ENCODE measurements at places on chromosomes 7 and 10.
A peak's percentile ranks its signal among the peaks of the same experiment; 100 is the strongest.

- no peak for DNase-seq
These were observed 5.3 kb downstream of the STOX1 start for GRCh38 chr10:68832601-68833000.

DNA sequence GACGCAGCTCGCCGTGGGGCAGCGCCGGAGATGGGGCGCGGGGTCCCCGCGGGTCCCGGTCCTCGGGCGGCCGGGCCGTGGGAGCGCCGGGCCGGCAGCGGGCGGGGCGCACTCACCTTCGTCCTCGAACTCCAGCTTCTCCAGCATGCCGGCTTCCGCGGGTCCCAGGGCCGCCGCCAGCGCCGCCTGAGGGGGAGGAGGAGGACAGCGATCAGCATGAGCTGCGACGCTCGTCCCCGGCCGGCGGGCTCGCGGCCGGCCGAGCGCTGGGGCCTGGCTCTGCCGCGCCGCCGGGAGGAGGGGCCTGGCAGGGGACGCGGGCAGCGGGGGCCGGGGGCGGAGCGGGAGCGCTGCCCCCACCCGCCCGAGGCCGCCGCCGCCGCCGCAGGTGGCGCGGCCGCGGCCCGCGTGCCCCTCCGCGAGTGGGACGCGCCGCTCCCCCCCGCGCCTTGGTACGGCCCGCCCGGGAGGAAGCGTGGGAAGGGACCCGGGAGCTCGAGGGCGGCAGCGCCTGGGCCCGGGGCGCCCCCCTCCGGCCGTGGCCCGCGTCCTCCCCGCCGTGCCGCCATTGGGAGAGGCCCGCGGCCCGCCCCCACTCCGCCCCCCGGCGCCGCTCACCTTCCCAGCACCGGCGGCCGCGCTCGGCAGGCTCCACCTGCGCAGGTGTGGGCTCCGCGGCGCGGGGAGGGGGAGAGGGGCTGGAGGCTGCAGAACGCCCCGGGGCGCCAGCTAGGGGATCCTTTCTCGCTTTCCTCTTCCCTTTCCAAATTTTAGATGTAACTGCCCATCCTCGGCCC lies 112.5 kb upstream of the RHEB start:
- DNase-seq = peak; percentile 76

DNA sequence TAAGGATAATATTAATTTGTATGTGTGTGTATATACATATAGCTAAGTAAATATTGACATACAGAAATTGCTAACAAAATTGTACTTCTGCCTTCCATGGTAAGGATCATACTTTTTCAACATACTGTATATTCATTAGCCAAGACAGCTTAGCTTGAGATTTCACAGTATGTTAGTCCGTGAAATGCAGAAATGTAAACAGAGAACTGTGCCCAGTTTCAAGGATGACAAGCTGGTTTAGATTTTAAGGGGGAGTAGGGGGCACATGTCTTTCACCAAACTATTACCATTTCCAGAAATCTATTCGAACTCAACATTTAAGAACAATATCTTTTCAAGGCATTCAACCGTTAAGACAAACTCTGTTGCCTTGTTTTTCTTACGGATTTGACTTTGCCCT lies 182.2 kb downstream of the SORCS1 start:
- DNase-seq = no peak

- no peak for DNase-seq
These were observed 56.3 kb downstream of the PRPF18 start for GRCh38 chr10:13643016-13643415.

GRCh38 chr7:155867280-155867679 lies 55.0 kb upstream of the SHH start:
- no peak for DNase-seq

- DNase-seq = no peak
These were observed 464 bp downstream of the KIAA1217 start for GRCh38 chr10:24209432-24209771.

DNA sequence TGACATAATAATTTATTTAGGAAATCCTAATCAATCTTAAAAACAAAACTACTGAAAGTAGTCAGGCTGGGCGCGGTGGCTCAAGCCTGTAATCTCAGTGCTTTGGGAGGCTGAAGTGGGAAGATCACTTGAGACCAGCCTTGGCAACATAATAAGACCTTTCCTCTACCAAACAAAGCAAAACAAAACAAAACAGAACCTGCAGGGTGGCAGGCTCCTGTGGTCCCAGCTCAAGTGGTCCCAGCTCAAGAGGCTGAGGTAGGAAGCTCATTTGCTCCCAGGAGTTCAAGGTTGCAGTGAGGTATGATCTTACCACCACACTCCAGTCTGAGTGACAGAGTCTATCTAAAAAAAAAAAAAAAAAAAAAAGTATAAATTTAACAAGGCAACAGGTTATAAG lies 748.0 kb downstream of the CNTNAP2 start:
- DNase-seq = no peak

DNA sequence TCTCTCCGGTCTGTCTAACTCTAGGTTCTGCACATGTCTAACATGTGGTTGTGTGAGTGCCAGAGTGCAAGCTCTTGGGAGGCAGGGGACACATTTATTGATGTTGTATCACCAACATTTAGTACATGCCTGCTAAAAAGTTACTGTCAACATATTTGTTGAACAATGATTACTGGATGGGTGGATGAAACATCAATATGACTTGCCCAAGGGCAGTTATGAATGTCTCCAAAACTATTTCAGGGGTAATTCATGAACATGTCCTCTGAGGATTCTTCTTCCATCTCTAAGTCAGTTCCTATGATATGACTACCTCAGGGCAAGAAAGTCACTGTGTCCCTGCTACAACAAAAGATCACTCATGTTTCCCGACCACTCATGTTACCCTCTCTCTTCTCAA lies 91.3 kb upstream of the STEAP1B start:
- no peak for DNase-seq

GRCh38 chr10:133224756-133225372 lies 5.2 kb upstream of the UTF1 start:
- no peak for DNase-seq

DNA sequence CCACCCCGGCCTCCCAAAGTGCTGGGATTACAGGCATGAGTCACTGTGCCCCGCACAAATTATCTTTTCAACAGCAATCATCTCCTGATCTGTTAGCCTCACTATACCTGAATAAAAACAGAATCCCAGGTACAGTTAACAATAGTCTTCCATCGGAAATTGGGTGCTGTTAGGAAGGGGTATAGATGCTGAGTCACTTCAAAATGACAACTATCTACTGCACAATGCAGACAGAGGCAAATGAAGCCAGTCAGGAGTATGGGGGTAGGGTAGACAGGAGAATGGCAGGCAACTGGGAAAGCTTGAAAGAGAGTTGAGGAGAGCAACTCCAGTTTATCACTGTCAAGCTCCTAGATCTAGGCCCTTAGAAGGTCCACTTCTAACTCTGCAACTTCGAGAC lies 40.3 kb downstream of the LBX1 start:
- DNase-seq = no peak

- no peak for DNase-seq
These were observed 13.9 kb upstream of the HSPA12A start for GRCh38 chr10:116756277-116756676.

DNA sequence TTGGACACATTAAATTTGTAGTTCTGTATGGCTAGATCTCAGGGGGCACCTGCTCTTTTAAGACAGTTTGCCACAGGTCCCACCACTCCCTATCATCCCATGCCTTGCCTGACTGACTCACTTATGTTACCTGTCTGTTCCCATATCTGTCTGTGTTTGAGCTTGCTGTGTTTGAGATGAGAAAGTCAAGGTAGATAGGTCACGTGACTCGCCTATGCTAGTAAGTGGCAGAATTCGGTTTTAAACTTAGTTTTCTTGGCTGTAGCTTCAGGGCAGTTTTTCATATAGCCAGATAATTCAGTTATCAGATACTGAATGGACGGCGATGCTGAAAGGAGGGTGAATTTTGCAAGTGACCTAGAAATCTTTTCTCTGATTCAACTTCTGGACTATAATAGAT lies 348.4 kb downstream of the RPS24 start:
- DNase-seq = no peak

DNA sequence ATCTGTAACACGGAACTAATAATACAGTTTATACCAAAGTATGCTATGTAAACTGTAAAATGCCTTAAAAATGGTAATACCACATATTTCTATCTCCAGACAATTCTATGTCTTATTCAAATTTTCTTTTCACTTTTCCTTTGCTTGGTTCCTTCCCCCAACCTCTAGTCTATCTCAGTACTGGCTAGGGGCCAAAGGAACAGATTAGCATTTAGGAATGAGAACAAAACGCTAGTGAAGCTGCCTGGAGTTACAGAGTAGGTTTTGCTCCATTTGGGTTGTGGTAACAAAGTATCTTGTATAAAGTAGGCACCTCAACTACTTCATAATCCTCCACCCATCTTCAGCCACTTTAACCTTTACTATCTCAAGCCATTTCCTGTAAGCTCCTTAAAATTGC lies 94.1 kb downstream of the HBP1 start:
- DNase-seq = no peak

- no peak for DNase-seq
These were observed 8.1 kb upstream of the CUZD1 start for GRCh38 chr10:122853665-122854313.

GRCh38 chr10:133465191-133465949 lies 11.6 kb downstream of the SCART1 start:
- no peak for DNase-seq

DNA sequence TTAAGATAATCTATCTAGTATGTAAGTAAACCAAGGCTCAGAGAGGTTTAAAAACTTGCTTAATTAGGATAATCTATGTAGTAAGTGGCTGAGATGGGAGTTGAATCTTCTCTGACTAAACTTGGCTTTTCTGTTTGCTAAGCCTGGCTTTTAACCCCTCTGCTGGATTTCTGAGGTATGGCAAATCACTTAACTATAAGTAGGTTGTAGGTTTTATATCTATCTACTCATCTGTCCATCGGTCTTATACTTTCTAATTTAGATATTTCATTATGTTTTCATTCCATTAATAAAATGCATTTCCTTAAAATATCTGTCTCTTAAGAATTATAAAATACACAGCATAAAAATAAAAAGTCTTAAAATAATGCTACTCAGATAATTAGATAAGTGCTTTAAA lies 59.4 kb downstream of the ST7 start:
- DNase-seq = no peak

DNA sequence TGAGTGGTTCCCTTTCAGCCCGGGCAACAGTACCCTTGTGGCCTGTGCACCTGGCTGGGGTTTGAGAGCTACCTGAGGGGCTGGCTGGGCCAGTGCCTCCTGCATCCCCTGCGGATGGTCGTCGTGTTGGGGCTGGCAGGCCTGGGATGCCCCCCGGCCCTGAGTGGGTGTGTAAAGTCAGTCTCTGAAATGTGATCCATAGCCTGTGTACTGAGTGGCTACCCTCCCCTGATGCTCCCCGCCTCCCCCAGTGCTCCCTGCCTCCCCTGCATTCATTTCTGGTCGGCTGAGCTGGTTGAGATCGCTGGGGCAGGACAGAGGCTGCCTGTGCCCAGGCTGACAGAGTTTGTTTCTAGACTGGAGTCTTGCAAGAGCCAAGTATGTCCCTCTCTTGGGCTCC lies 9.3 kb downstream of the ZNF316 start:
- no peak for DNase-seq

DNA sequence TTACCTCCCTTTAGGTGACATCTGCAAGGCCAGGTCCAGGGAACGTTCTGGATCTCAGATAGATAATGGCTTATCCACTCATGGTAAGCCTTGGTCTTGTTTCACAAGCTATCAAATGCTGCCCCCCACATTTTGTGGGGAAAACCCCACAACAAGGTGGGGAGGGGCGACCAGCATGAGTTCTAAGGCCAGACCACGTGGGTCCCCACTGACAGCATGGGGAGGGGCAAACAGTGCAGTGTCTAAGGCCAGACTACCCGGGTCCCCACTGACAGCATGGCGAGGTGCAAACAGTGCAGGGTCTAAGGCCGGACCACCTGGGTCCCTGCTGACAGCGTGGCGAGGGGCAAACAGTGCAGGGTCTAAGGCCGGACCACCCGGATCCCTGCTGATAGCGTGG lies 102.8 kb downstream of the DIP2C start:
- DNase-seq = no peak

DNA sequence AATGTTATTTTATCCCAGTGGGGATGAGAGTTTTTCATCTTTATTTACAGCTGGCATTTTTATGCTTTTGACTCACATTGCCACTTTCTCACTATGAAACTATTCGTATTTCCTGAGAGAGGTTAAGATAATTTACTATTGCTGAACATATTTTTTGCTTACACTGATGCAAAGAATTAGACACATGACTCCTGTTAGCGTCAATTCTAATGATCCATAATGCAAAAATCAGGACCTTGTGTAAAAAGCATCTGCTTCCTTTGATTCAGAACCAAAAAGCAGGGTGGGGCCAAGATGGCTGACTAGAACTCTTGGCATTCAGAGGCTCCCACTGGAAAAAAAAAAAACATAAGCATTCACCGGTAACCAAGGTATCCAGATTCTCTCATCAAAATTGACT lies 464.8 kb downstream of the SEMA3D start:
- DNase-seq = no peak

- no peak for DNase-seq
These were observed 284.4 kb downstream of the CRPPA start for GRCh38 chr7:16136896-16137295.

DNA sequence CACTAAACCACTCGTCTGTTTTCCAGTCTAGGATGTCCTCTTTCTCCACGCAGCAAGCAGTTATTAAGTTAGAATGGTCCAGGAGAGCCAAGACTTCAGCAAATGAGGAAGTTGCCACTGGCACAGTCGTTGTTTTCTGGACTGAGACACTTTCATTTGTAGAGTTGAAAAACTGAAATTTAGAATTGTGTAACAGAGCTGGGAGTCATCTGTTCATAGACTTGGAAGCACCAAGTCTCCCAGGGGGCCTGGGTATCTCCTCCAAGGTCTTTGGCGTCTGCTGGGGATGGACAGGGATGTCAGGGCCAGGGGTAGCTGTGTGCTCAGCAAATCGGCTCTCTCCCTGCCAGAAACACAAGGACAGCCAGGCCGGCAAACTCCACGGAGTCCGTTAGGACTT lies 208.4 kb downstream of the FANK1 start:
- DNase-seq = no peak

GRCh38 chr10:33370434-33370930 lies 36.0 kb upstream of the NRP1 start:
- DNase-seq = no peak

DNA sequence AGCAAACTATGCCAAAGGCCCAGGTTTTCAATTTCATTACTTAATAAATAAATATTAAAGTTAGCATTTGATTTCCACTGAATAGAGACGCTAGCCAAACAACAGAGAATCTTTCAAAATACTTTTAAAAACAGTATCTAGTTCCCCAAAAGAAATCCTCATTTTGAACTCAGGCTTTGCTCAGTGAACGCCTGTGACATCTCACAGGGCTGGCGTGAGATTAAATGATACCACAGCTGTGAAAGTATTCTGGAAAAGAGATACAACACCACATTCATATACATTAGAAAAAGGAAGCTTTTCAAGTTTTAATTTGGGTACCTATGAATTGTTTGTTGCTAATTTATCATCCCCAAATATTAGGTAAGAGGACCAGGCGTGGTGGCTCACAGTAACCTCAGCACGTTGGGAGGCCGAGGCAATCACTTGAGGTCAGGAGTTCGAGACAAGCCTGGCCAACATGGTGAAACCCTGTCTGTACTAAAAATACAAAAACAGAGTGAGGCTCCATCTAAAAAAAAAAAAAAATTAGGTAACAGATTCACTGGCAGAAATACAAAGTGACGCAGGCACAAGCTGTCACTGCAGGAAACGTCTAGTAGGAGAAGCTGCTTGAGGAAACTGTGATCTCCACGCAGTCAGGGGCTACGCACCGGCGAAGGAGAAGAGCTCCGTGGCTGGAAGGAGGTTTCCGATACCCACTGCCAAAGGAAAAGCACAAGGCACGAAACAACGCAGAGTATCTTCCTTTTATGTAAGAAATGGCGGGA lies 50.0 kb downstream of the AMZ1 start:
- no peak for DNase-seq

- DNase-seq = no peak
These were observed 123.0 kb downstream of the NOC3L start for GRCh38 chr10:94239696-94240095.
